T follicular helper cell (primary cell): ENCODE measurements at places on chromosomes 6 and 20.

DNA sequence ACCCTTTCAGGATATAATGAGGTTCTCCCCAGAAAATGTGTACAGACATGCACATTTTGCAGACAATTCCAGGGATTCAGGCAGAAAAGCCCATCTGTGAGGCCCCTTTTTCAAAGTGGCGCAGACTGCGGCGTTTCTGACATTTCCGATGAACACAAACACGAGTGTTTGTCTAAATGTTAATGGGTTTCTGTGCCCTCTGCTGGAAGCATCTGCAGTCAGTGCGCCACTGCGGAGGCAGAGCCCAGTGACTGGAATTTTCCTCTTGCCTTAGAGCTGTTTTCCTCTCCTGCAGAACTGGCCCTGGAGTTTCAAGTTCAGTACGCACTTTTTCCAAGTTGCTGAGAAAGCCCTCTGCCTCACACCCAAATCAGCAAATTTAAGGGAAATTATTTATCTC is 15.3 kb downstream of the ANKRD60 start:
- DNase-seq, result no peak

- DNase-seq, result no peak
Measured at GRCh38 chr20:11003341-11003740, 329.5 kb upstream of the JAG1 start.

GRCh38 chr6:33018904-33019303 is 9.5 kb upstream of the HLA-DOA start:
- DNase-seq, result no peak

GRCh38 chr6:132712366-132712765 is 1.5 kb downstream of the VNN1 start:
- no peak for DNase-seq

DNA sequence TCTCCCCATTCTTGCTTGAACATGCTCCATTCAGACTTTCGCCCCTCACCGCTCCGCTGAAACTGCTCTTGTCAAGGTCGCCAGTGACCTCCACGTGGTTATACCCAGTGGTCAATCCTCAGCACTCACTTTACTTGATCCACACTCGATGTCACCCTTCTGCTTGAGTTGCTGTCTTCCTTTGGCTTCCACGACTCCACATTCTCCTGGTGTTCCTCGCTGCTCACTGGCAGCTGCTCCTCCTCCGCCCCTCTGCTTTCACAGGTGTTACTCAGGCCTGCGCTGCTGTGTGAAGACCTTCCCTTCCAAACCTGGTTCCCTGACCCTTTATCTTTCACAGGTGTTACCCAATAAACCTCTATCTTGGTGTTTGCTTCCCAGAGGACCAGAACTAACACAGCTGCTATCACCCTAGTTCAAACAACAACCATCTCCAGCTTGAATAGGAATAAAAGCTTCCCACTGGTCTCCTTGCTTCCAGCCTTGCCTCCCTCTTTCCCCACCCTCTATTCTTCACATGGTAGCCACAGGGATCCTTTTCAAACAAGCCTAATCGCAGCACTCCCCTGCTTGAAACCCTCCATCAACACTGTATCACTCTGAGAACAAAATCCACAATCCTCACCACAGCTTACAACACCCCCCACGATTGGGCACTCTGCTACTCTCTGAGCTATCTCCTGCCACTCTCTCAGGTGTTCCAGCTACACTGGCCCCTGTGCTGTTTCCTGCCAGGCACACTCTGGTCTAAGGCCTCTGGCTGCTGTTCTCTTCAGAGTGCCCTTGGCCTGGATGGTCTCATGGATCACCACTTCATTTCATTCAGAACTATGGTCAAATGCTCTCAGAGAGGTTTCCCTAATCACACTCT is 10.7 kb downstream of the PPIL1 start:
- DNase-seq, result no peak
